Cortex of kidney (tissue), 1 donor: ENCODE measurements at places on chromosomes 1 and 21.

- no peak for DNase-seq
Observed at GRCh38 chr1:51295926-51296325, 34.4 kb downstream of the TTC39A start.

DNA sequence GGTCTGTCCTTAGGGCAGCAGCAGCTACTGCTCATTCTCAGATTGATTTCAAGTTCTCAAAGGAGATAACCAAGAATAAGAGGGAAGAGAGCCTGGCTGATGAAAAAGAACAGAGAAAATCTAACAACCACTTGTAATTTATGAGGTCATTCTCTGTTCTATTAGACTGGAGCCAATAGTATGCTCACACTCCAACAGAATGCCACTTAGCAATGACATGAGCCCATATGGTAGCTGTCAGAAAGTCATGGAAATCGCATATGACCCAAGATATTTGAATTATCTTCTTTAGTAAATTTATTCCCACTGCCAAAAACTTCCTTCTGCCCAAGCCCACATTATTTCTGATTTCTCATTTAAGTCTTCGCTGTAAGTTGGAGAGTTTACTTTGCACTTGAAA lies 53.7 kb upstream of the PLA2G4A start:
- DNase-seq, result no peak

DNA sequence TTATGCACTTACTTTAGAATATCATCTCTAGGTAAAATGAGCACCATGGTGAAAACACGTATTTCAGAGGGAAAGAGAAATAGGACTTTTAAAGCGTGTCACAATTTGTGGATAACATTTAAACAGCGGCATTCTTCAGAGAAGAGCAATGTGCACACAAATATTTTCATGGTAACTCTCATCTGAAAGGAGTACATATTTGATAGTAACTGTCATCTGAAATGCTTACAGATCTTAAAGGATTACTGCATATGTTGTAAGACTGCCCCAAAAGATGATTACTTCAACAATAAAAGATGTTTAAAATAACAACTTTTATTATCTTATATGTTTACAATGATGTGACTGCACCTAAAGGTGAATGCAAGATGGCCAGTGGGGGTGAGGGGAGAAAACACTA lies 408.8 kb downstream of the PLA2G4A start:
- DNase-seq, result no peak

DNA sequence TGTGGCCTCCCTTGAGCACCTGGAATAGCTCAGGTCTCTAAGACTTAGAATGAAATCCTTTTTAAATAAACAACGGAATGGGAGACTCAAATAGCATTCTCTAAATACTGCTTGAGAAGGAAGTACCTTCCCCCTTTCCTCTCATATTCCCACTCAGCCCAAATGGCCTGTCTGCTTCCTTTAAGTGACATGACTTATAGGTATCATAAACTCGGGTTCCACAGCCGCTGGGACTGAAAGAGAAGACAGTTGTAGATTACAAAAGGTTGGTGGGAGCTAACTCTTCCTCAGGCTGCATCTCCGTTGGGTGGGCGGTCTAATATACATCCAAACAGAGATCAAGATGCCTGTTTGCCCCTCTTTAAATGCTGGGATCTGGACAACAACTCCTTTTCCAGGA lies 1.2 kb upstream of the HMCN1 start:
- no peak for DNase-seq

DNA sequence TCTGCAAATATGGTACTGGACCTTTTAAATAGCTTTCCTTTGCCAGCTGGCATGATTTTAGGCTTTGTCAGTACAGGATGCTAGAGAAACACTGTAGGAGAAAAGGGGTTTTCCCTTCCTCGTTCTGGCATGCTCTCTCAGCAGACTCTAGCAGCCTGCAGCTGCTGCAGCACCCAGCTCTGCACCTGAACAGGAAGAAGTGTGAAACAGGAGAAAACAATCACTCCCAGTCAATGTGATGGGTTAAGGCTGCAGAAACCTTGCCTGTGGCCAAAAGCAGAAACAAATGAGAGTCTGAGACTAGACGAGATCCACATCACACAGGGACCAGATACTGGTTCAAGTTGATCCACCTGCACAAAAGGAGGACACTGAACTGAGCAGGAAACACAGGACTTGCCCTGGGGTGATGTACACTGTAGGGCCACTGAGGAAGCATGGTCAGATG lies 21.2 kb downstream of the OVGP1 start:
- no peak for DNase-seq
